Breast epithelium (tissue), 4 donors: ENCODE measurements at places on chromosomes 7 and 10. TPM values are rescaled to one million over a fixed set of nuclear protein-coding genes. Genes with fewer than 3 reads are reported as not detected.

SKIDA1 gene
- 0.98 TPM for total RNA-seq

DNA sequence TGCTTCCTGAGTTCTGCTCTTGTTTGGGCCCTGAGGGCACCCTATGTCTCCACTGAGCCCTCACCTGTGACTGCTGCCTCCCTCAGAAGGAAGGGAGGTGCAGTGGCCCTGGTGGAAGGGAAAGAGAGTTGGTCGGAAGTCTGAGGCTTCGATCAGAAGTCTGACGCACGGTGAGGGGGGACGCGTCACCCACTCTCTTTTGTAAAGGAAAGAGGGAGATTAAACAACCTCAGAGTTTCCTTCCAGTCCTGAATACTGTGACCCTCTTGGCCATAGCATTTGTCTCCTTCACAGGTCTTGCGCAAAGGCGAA lies 31.4 kb upstream of the TRIM8 start:
- no peak for DNase-seq

CNTNAP2 gene
- 0.66 TPM for total RNA-seq

NME8 gene
- not detected for total RNA-seq

MDH2 gene
- total RNA-seq, result 52.0 TPM

PSMG3 gene
- 52.8 TPM for total RNA-seq

DNA sequence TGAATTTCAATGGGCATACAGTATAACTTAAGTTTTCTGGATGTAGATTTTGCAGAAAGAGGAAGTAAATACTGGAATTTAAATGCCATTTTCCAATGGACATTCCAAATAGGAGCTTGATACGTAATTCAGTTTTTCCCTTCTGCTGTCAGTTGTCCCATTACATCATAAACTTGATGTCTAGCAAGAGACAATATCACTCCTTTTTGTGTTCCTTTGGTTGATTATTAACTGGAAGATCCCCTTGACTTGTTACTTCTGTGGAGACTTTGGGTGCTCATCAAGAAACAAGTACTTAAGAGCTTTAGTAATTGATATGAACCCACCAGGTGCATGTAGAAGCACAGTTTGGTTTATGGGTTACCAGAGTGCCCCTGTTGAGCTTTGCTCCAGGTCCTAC lies 116.1 kb downstream of the ST7 start:
- DNase-seq, result no peak

DNA sequence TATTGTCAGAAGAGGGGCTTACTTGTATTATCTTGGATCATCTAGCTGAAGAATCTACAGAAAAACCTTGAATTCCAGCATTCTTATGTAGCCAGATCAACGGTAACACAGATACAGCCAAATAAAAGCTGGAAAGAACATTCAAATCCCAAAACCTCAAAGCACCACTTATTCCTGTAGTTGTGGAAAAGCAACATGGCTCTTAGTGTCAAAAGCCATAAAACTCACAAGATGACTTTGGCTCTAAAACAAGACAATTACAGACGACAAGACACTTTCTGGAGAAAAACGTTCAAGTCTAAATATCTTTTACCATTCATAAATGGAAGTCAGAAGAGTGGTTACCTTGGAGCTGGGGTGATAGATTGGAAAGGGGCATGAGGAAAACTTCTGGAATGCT lies 173.0 kb downstream of the HERPUD2 start:
- no peak for DNase-seq

GRCh38 chr7:149293946-149294633 lies 32.1 kb downstream of the ZNF783 start:
- no peak for DNase-seq
